ENCODE measurements at places on chromosomes 7 and 10.

GRCh38 chr10:90598513-90598912, 259.3 kb downstream of the HTR7 start:
- DNase-seq = no peak

- DNase-seq = no peak
Measured at GRCh38 chr7:20835111-20835750, 48.5 kb upstream of the SP8 start.

- no peak for DNase-seq
Measured at GRCh38 chr7:23058408-23059096, 44.6 kb upstream of the HYCC1 start.

- DNase-seq = no peak
Measured at GRCh38 chr10:132136097-132136521, 50.6 kb upstream of the DPYSL4 start.

GRCh38 chr10:35217455-35217854, 90.8 kb downstream of the CREM start:
- no peak for DNase-seq

All from stimulated activated CD4-positive, alpha-beta T cell treated with anti-CD3 and anti-CD28 coated beads, TNF-alpha, amount 100 ng/mL, for 4 hours (primary cell).